Subcutaneous adipose tissue (tissue), 4 donors: ENCODE measurements at places on chromosomes 1 and 21. TPM values are rescaled to one million over a fixed set of nuclear protein-coding genes. Genes with fewer than 3 reads are reported as not detected.

The ZNF648 gene
- 0.17 TPM for total RNA-seq

The HIPK1 gene
- total RNA-seq, result 54.6 TPM

The TGFB2 gene
- 0.38 TPM for total RNA-seq

The NFYC gene
- total RNA-seq, result 42.0 TPM

The RNU1-1 gene
- total RNA-seq, result under 0.01 TPM

The CROCC gene
- 18.5 TPM for total RNA-seq

The C4BPA gene
- total RNA-seq, result not detected

The RGS1 gene
- 693 TPM for total RNA-seq

The PIGR gene
- 0.22 TPM for total RNA-seq

The NUDT4B gene
- total RNA-seq, result 35.4 TPM

The NEGR1 gene
- 42.9 TPM for total RNA-seq

The KRTAP21-2 gene
- not detected for total RNA-seq

The FLG2 gene
- under 0.01 TPM for total RNA-seq

The ADCY10 gene
- total RNA-seq, result 0.34 TPM

The PLA2G2C gene
- not detected for total RNA-seq

The DNAJC28 gene
- total RNA-seq, result 1.5 TPM

The C8B gene
- not detected for total RNA-seq
